ENCODE measurements at places on chromosomes 7 and 10.

DNA sequence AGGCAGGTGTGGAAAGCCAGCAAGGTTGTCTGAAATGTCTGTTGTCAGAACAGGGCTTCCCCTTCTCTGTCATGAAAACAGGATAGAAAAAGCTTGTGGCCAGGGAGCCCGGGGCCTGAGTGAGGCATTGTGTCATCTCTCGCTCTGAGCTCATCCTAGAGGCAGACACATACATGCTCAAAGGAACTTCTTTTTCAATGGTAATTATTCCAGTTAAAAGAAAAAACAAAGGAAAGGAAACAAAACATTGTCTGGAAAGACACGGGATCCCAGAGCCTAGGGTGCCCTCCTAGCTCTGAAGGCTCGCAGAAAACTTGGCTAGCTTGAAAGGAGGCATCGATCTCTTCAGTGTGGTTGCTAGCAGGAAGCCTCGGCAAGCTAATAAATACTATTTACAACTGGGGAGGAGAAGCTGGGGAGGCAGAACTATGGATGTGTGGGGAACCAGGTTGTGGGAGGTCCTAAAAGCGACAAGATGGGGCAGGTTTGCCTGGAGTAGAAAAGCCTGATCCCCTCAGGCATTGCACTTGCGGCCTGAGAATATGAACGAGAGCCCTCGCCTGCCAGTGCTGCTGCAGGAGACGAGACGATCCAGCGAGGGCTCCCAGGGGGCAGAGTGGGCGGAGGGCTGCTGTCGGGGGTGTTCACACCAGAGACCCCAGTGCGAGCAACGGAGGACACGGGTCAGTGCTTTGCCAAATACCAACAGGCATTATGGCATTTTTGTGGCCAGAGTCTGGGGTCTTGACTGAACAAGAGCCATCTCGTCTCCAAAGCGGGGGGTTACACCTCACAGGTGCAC, 32.8 kb upstream of the DGKI start:
- DNase-seq: no peak

DNA sequence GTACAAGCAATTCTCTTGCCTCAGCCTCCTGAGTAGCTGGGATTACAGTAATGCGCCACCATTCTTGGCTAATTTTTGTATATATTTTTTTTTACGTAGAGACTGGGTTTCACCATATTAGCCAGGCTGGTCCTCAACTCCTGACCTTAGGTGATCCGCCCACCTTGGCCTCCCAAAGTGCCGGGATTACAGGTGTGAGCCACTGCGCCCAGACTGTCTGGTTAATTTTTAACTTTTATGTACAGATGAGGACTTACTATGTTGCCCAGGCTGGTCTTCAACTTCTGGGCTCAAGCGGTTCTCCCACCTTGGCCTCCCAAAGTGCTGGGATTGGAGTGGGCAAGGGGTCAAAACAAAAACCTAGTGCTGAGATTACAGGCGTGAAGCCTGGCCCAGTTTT, 101.8 kb downstream of the JMJD1C start:
- DNase-seq: no peak

- DNase-seq: no peak
These were observed 360.6 kb upstream of the ADARB2 start for GRCh38 chr10:2097937-2098336.

GRCh38 chr7:139947021-139947420, 115.7 kb downstream of the PARP12 start:
- DNase-seq: no peak

DNA sequence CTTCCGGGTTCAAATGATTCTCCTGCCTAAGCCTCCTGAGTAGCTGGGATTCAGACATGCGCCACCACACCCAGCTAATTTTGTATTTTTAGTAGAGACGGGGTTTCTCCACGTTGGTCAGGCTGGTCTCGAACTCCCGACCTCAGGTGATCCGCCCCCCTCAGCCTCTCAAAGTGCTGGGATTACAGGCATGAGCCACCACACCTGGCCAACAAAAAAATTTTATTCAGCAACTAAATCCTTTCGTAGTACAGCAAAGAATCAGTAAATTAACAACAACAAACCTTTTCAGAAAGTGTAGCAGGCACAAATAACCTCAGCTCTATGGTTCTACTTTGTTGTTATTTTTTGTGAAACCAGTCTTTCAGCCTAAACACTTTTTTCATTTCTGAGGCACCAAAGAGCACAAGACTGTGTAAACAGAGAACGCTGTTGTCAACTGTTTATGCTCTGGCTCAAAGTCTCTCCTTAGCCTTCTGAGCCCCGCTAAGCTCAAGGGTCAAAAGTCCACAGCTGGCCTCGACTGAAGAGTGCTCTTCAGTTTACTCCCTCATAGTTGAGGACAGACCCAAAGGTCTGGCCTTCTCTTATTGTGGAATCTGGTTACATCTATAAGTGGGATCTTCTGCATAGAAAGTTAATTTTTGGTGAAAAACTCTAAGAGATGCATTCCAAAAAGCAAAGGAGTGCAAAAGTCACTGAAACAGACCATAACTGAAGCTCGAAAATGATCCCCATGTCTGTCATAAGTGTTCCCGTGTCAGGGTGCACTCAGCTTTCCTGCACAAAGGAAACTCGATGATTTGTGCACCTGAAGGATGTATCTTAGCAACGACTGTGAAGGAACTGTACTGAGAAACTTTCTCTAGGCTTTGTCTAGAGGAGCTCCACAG, 24.6 kb upstream of the DDX50 start:
- no peak for DNase-seq

DNA sequence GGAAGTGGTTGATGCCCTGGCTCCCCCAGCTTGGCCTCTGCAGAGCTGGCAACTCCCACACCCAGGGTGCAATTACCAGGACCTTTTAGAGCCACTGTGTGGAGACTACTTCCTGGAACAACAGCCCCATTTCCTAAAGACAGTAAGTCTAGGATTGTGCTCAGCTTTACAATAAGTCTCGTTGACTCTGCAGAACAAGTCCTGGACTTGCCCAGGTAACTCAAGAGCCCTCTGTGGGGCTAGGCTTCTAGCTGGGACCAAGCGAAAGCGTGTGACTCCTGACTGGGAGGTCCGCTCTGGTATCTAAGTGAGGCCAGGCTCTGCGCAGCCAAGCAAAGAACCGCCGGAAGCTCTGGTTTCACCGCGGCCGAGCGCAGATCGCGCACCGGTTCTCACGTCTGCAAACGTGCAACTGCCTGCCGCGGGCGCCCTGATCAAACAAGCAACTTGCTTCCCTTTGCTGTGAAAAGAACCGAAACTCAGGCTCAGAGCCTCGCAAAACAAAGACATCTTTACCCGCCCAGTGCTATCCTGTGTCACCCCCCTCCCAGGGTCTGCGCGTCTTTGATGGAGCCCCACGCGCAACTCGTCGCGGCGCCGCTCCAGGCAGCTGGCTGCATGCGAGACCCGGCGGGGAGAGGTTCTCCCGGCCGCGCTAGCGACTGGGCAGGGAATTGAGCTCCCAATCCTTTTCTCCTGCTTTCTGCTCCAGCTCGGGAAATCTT, 4.4 kb upstream of the PDLIM1 start:
- no peak for DNase-seq

DNA sequence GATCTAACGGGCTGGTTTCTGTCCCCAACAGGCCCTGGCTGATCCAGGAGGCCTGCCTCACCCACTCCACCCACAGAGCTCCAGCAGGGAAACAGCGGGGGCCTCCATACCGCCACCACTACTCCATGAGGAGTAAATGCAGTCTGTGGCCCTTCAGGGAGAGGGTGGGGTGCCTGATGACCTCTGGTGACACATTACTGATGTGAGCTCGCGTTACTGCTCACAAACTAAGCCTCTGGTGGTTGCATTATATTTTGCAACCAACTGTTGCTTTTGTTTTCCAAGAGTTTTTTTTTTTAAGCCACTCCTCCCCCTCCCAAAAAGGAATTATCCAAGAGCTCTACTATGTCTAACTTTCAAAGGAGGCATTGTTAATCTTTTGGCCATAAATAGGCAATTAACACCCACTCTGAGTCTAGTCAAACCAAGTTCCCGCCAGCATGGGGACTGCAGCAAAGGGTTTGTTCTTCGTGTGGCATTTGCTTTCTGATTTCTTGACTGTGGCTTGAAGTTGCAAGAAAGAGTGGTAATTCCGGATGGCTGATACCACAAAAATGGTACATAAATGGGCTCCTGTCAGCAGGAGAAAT, 72.6 kb downstream of the FAM53B start:
- DNase-seq: no peak

DNA sequence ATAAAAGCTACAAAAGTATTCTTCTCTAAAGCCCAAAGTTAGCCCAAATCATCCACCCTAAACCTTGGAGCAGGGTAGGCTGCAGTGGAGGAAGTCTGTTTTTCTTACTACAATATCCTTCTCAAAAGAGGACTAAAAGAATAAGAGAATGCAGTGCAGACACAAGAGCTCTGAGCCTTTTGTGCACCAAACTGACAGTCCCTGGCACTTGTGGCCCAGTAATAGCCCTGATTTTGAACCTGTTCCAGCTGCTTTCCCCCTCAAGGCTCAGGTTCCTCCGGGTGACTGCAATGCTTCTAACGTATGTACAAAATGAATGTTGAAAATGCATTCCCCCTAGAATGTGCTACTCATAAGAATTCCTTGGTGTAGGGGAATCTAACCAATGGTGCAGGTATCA, 154.4 kb downstream of the JAZF1 start:
- no peak for DNase-seq

- DNase-seq: no peak
These were observed 54.6 kb downstream of the EEPD1 start for GRCh38 chr7:36207451-36208291.

DNA sequence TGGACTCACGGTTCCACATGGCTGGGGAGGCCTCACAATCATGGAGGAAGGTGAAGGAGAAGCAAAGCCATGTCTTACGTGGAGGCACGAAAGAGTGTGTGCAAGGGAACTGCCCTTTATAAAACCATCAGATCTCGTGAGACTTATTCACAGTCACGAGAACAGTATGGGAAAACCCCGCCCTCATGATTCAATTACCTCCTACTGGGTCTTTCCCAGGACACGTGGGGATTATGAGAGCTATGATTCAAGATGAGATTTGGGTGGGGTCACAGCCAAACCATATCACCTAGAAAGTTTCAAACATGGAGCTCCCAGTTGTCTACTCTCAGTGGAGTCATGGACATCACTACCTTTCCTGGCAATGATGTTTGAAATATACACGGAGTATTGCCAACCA, 49.6 kb downstream of the CYCS start:
- DNase-seq: no peak

GRCh38 chr7:55975988-55976633, 11.7 kb downstream of the NIPSNAP2 start:
- no peak for DNase-seq

DNA sequence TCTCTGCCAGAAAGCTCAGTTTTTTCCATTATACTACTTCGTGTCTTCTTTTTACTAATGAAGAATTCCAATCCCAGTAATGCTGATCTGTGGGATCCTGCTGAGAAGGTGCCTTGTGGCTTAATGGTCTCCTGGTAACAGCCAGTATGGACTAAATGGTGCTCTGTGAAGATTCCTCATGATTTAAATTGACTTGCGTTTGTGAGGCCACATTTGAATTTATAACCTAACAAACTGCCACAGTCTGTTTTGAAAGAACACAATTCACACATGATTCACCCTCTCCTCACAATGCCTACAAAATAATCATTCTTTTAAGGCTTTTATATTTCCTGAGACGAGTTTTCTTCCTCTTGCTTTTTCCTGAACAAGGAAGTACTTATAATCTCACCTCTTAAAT, 140.0 kb downstream of the MBL2 start:
- no peak for DNase-seq

GRCh38 chr7:75654855-75655254, 83.9 kb downstream of the HIP1 start:
- DNase-seq: no peak

DNA sequence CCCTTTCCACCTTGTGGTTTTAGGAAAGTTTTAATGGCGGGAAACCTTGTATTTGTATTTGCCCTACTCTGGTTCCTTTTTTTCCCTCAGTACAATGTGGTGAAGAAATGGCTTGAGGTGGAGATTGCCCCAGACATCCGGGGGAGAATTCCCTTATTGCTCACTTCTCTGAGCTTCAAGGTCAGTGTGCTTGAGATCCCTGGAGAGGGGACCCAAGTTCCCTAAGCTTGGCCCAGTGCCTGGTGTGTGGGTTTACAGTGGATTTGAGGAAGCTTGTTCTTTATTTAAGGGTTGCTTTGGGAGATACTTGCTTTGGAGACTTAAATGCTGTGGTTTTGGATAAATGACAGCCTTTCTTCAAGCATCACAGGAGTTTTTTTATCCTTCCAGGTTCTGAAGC, 18.3 kb downstream of the CALHM2 start:
- DNase-seq: no peak

DNA sequence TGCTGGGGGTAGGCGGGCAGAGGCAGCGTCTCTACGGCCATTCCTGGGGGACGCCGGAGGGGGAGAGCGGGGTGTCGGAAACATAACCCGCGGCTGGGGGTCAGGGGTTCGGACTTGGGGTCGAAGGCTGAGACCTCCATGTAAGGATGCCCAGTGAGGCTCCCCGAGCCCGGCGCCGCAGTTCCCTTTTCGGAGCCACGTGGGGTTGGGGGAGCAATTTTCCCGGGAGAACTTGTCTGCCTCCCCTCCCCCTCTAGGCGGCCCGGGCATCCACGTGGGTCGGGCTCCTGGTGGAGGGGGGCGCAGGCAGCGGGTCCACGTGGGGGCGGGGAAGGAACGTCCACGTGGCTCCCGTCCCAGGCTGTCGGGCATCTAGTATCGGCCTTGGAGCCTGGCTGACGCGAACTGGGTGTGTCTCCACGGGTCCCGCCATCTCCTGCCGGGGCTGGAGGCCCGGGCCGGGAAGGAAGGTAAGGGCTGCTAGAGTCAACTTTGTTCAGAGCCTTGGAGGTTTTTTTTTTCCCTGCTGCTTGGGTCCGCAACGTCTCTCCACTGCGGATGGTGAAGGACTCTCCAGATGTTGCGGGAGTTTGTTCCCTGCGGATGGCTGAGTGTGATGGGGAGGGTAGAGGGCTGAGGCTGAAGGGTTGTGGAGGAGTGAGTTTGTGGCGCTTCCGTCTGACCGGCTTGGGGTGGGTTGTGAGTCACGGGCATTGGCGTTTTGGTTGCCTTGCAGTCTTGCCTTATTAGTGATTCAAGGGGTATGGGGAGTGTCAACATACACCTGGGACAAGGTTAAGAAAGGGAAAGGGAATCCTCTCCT, 744 bp downstream of the PPRC1 start:
- no peak for DNase-seq

DNA sequence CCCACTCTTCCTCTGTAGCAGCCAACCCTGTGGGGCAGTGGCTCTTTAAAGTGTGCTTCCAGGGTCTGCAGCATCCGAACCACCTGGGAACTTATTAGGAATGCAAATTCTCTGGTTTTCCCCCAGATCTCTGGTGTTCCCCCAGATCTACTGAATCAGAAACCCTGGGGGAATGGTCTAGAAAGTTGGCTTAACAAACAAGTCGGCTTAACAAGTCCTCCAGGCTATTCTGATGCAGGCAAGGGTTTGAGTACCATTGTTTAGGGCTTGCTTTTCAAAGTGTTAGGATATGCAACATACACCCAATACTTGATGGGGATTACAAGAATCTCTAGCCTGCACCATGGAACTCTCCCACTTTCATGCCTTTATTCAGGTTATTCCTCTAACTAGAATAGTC, 126.3 kb downstream of the RALA start:
- no peak for DNase-seq

GRCh38 chr10:2744547-2745200, 322.7 kb upstream of the PFKP start:
- no peak for DNase-seq

- no peak for DNase-seq
These were observed 360.4 kb upstream of the CELF2 start for GRCh38 chr10:10657139-10657760.
